ENCODE measurements at places on chromosomes 1 and 21. TPM values are rescaled to one million over a fixed set of nuclear protein-coding genes. Genes with fewer than 3 reads are reported as not detected.

- DNase-seq, result no peak
Observed at GRCh38 chr1:87686671-87687070, 358.0 kb downstream of the LMO4 start.

- DNase-seq, result peak; percentile 41
Observed at GRCh38 chr1:28437264-28437923, 67.9 kb downstream of the PHACTR4 start.

GRCh38 chr1:91883470-91883869 lies 2.5 kb downstream of the TGFBR3 start:
- DNase-seq, result no peak

CFAP74 gene
- total RNA-seq, result not detected

F11R gene
- 173 TPM for total RNA-seq

SPRR4 gene
- total RNA-seq, result not detected

ATP6V1G3 gene
- total RNA-seq, result not detected
